GOT3 (cell line): ENCODE measurements at places on chromosomes 1 and 21.

GRCh38 chr1:180921891-180922630 is 9.4 kb downstream of the KIAA1614 start:
- no peak for DNase-seq

DNA sequence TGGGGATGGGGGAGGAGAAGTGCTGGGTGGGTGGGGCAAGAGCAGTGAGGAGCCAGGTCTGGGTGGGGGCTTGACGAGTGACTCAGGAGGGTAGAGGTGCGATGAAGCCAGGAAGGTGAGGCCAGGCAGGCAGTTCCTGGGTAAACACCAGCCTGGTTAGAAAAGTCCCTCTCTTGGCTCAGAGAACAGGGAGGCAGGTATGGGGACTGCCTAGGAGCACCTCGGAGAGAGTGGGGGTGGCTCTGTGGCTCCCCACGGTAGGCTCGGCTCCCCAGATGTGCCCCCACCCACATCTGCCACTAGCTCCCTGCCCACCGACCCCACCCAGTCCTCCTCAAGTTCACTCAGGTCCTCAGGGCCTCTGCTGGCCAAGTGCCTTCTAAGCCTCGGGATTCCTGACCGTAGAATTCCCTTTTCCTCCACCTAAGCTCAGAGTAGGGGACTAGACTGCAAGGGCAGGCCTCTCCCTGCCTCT is 1.2 kb downstream of the HSPG2 start:
- no peak for DNase-seq

GRCh38 chr21:42151148-42151947 is 67.6 kb upstream of the ABCG1 start:
- no peak for DNase-seq

- no peak for DNase-seq
These were observed 3.3 kb upstream of the PCBP3 start for GRCh38 chr21:45640001-45640887.

- no peak for DNase-seq
These were observed 62.4 kb upstream of the TNFSF18 start for GRCh38 chr1:173113015-173113741.

DNA sequence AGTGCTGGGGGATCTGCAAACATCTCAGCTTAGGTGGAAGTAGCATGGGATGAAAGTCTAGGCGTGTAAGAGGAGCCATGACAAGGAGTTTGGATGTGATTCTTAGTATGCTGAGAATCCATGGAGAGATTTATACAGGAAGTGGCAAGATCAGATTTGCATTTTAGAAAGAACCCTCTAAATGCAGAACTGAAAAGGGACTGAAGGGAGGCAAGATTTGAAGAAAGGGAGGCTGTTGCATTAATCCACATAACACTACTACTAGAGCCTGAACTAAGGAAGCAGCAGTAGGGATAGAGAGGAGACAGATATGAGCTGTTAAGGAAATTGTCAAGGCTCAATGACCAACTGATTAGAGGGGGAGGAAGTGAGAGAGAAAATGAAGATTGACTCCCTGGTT is 9.8 kb downstream of the C1orf74 start:
- DNase-seq = no peak

GRCh38 chr1:52550447-52550846 is 2.4 kb downstream of the TUT4 start:
- DNase-seq = no peak

GRCh38 chr1:200929530-200930278 is 35.0 kb downstream of the INAVA start:
- DNase-seq = no peak

- DNase-seq = no peak
These were observed 286.1 kb upstream of the ESRRG start for GRCh38 chr1:217009376-217009775.

DNA sequence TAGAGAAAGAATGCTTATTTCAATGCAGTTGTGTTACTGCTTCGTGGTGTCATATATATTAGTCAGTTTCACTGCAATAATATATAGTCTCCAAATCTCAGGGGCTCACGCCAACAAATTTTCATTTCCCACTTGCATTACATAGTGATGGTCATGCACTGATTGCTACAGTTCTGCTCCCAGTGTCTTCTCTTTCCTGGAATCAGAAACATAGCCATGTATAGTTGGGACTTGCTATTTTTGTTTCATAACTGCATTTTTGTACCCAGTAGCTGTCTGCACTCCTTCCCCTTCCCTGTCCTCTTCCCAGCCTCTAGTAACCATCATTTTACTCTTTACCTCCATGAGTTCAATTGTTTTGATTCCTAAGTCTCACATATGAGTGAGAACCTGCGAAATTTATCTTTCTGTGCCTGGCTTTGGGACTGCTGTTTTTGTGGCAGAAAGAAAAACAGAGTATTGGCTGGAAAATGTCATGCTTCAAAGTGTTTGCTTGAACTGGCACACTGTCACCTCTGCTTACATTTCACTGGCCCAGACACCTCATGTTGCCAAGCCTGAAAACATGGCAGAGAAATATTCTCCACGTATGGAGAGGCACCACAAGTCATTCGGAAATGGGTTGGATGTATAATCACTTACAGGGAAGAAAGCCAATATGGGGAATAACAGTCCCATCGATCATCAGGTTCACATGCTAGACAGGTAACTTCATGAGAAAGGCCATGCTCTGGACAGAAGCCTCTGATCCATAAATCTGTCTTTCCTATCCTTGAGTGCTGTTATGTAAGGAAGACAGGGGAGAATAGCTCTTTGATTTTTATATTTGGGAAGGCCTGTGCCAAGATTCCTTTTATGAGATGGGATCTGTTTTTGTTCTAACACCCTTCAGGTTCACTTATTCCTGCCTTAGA is 60.4 kb upstream of the BACH1 start:
- DNase-seq = no peak

- no peak for DNase-seq
These were observed 53.5 kb downstream of the NFASC start for GRCh38 chr1:204924013-204924759.

GRCh38 chr1:200710166-200710565 is 28.5 kb upstream of the CAMSAP2 start:
- no peak for DNase-seq

- no peak for DNase-seq
These were observed 16.0 kb downstream of the MIIP start for GRCh38 chr1:12035312-12035711.

- DNase-seq = no peak
These were observed 216.6 kb upstream of the CSF3R start for GRCh38 chr1:36699113-36699911.
